Hindlimb muscle (tissue), 1 donor: ENCODE measurements at places on chromosomes 16 and 17.

GRCh38 chr16:17414421-17414820 is 56.3 kb downstream of the XYLT1 start:
- no peak for DNase-seq

DNA sequence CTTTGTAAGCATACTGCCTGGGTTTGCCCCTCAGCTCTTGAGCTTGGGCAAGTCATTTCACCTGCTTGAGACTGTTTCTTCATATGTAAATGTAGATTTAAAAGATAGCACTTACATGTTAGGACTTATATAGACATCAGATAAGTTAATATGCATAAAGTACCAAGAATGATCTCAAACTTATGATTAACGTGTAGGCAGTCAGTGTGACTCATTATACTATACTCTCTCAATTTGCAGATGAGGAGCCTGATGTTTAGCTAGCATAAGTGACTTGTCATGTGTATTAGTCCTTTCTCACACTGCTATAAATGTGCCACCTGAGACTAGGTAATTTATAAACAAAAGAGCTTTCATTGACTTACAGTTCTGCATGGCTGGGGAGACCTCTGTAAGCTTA is 690.5 kb downstream of the KCNJ2 start:
- DNase-seq, result no peak

- no peak for DNase-seq
Measured at GRCh38 chr16:76311260-76311659, 34.1 kb downstream of the CNTNAP4 start.

DNA sequence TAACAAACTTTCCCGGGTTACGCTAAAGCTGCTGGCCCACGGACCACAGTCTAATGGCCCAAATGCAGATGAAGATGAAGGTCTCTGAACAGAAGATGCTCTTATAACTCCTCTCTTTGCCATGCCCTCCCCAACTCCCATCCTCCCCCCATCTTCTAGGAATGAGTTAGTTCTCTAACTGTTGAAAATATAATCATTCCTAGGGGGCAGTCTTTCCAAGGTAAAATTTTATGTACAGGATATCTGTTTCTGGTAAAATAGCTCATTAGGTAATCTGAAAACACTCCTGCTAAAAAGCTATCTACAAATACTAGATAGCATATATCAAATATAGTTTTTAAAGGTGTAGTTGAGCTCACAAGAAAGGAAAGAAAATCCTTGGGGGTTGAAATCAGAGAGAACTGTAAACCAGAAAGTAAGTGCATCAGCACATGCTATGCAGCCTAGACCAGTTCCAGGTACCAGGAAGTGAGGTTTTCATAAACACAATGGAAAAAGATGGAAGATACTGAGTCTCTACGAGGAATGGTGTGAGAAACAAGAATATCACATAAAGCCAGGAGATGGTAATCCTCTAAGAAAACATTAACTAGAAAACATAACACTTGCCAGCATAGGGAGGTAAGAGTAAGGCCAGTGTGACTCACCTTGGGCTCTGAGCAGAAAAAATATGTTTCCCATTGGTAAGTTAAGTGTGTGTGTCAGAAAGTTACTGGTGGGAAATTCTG is 38.1 kb downstream of the CMC2 start:
- DNase-seq, result no peak

DNA sequence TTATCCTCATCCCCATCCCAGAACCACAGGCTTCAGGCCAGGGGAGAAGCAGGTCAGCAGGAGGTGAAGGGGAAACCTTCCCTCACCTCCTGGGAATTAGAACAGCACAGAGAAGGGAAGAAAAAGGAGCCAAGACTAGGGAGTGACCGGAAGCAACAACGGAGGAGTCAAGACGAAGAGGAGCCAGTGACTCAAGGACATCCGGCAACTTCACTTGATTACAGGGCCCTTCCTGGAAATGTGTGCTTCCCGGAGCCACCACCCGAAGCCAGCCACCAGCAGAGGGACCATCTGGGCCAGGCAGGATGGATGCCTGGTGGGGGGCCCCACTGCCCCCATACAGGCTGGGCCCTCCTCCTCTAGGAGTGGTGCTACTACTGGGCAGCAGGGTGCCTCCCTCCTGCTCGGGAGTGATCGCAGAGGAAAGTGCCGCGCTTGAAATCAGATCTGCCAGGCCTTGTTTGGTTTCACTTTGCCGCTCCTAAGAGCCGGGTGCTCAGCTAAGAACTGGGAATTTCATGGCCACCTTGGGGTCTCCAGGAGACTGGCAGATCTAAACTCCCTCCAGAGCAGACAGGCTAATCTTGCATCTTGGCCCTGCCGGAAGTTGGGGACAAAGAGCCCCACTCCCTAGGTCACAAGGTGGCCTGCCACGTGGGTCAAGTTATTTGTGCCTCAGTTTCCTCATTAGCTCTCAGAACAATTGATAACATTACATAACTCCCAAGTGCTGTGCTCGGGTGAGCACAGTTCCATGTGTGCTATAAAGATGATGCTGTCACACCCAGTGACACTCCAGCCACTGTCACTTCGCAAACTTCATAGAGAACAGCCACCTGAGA is 6.6 kb downstream of the CDC42EP4 start:
- peak; percentile 67 for DNase-seq

- DNase-seq, result peak; percentile 76
Measured at GRCh38 chr17:81153340-81153803, 11.9 kb upstream of the PVALEF start.

DNA sequence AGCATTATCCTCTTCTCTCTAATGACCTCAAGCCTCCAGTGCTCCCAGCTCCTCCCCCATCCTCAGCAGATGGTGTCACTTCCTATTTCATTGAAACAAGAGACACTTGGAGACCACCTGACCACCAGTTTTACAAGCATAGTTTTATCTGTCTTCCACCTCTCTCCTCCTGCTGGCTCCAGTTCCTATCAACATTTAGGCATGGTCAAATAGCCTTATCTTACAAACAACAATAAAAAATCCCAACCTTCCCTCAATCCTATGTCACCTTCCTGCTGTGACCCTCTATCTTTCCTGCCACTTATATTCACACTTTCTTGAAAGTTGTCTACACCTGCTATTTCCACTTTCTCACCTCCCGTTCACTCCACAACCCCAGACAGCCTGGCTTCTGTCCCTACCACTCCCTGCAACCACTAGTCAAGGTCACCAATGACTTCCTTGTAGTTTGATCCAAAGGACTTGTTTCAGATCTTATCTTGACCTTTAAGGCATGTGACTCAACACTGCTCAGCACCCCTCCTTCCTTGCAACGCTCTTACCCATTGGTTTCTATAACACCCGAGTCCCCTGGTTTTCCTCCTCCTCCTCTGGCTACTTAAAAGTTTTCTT is 4.3 kb upstream of the NTN1 start:
- DNase-seq, result no peak

DNA sequence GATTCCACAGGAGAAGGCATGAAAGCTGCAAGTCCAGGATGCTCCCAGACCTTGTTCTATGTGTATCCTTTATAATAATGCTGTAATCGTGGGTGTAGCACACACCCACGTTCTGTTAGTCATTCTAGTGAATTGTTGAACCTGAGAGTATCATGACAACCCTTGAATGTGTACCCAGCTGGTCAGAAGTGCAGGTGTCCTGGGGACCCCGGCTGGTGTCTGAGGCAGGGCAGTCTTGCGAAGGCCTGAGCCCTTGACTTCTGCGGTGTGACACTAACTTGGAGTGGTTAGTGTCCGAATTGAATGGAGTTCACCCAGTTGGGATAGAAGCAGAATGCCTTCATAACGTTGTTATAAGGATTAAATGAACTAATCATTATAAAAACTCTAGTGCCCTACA is 218.0 kb upstream of the TNRC6C start:
- DNase-seq, result no peak

DNA sequence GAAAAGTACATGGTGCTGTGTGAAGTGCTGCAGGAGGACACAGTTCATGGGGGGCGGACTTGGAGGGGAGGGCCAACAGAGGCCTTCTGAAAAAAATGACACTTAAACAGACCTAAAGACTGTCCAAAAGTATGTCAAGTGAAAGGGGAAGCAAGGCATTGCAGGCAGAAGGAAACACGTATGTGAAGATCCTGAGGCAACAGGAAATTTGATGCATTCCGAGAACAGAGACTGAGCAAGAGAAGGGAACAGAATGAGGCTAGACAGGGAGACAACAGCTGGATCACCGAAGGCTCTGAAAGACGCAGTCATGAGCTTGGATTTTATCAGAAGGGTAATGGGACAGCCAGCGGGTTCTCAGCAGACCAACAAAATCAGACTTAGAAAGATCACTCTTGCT is 1.1 kb downstream of the IFT20 start:
- DNase-seq, result no peak

- no peak for DNase-seq
Measured at GRCh38 chr16:23501291-23501690, 9.0 kb downstream of the GGA2 start.

DNA sequence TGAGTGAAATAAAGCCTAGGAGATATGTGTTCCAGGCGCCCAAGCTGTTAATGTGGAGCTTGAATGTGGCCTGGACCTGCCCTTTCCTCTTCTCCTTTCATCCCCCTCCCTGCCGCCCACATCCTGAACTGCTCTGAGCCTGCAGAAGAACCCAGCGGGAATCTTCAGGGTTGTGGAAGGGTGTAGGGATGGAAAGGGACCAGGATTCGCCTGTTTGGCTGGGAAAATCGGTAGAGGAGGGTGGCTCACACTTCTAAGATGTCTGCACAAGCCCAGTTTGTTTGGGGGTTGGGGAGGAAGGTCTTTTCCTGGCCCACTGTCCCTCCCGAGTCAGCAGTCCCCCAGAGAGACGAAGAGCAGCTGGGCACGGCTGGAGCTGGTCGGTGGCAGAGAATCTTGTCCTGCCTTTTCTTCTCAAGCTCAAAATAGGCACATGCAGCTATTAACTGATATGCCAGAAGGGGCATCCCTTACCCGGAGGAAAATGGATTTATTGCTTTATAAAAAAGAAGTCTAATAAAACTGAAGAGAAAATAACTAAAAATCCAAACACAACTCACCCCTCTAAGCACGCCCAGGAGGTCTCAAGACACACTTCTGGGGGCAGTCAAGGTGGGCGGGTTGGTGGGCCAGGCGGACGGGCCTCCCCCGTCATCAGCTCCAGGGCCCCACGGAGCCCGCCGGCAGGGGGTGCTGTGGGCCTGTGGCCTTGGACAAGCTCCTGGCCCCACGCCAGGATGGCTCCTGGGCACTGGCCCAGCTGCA is 11.5 kb upstream of the PITPNA start:
- peak; percentile 84 for DNase-seq

DNA sequence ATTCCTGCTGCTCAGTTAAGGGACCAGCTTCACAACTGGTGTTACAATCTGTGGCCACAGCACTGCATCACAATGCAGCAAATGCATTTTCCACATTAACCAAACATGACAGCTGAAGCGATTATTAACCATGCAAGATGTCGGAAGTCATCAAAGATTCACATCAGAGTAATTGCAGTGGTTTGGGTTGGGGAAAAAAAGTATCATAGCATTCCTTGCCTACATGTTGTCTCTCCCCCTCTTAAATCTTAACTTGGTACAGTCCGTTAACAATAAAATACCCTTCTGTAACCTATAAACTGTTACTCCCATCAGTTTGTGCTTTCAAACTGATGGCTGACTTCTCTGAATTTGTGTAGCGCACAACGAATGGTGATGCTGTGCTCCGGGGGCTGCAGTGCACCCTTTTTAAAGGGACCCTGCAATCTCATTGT is 51.6 kb downstream of the NUP93 start:
- DNase-seq, result no peak

GRCh38 chr17:1793447-1793806 is 31.6 kb downstream of the SERPINF1 start:
- no peak for DNase-seq

GRCh38 chr16:7644811-7645210 is 312.2 kb downstream of the RBFOX1 start:
- peak; percentile 52 for DNase-seq

DNA sequence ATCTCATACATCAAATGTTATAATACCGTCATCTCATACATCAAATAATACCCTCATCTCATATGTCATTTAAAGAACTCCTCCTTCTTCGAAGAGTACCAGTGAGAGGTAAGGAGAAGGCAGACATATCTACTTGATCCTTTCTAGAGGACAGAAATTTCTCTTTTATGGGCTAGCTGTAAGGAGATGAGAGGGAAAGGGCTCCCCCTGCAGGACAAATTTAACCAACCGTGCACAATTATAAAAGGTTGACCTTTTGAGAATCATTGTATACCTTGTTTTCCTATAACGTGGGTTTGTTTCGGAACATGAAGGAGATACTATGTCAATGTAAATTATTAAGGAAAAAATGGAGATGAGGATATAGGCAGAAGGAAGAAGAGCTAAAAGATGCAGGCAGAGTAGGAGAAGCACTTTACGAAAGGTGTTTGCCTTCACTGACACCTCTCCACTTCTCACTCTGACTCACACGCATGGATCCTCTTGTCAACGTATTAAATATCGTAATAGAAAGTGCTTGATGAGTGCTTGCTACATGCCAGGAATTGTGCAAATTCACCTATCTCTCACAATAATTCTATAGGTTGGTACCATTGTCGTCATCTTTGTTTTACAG is 465.9 kb upstream of the ERCC4 start:
- DNase-seq, result no peak

DNA sequence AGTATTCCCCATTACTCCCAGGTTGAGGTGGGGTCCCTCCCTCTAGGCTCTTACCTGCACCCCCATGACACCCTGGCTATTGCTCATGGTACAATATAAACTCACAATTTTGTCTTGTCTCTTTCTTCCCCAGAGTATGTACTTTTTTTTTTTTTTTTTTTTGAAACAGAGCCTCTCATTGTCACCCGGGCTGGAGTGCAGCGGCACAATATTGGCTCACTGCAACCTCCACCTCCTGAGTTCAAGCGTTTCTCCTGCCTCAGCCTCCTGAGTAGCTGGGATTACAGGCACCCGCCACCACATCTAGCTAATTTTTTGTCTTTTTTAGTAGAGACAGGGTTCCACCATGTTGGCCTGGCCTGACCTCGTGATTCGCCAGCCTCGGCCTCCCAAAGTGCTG is 8.5 kb downstream of the KANSL1 start:
- DNase-seq, result no peak

DNA sequence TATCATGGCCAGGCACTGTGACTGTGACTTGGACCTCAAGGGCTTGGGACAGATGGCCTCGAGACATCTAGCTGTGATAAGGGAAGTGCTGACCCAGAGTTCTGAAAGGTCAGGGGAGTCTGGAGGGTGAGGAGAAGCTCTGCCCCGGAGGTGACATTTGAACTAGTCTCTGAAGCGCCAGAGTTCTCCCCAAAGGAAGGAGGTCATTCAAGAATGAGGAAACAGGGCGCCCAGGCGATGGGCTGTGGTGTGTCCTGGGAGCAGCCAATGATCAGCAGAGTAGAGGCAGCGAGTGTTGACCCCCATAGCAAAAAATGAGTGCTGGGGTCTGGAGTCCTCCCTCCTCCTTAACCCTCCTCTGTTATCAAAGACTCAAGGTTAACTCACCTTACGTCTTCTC is 4.9 kb downstream of the STARD3 start:
- DNase-seq, result no peak

DNA sequence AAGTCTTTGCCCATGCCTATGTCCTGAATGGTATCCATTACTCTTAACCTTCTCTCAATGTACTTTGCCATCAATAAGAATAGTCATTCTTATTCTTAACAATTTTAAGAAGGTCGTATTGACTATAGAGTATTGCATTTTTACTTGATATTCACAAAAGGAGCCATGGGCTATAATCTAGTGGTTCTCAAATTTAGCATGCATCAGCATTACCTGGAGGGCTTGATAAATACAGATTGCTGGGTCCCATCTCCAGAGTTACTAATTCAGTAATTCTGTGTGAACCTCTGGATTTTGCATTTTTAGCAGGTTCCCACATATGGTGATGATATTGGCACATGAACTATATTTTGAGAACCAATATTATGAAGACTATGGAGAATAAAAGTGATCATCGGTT is 89.6 kb downstream of the ABCA8 start:
- no peak for DNase-seq

GRCh38 chr17:45430738-45431530 is 1.7 kb downstream of the ARHGAP27 start:
- DNase-seq, result no peak

- DNase-seq, result no peak
Measured at GRCh38 chr16:11957591-11958395, 7.2 kb upstream of the TNFRSF17 start.
